ENCODE measurements at places on chromosomes 12 and 14.

- no peak for DNase-seq
Measured at GRCh38 chr12:8958066-8958465, 8.6 kb upstream of the M6PR start.

GRCh38 chr12:40312982-40313576 is 88.3 kb downstream of the LRRK2 start:
- DNase-seq, result no peak

DNA sequence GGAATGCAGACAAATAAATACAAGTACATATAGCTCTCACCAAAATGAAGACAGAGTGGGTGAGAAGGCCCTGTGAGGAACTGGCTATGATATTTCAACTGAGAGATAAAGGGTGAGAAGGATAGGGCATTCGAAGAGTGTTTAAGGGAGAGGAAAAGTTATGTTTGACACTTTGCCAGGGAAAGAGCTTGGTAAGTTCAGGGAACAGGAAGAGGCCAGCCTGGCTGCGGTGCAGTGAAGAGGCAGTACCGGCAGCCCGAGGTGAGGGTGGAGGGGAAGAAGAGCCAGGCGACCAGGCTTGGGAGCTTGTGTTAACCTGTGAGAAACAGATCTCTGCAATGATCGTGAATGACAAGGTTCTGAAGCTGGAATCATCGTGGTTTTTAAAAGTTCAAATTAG is 84.7 kb upstream of the RFX4 start:
- no peak for DNase-seq

- DNase-seq, result no peak
Measured at GRCh38 chr14:103686831-103687485, 28.3 kb downstream of the XRCC3 start.

DNA sequence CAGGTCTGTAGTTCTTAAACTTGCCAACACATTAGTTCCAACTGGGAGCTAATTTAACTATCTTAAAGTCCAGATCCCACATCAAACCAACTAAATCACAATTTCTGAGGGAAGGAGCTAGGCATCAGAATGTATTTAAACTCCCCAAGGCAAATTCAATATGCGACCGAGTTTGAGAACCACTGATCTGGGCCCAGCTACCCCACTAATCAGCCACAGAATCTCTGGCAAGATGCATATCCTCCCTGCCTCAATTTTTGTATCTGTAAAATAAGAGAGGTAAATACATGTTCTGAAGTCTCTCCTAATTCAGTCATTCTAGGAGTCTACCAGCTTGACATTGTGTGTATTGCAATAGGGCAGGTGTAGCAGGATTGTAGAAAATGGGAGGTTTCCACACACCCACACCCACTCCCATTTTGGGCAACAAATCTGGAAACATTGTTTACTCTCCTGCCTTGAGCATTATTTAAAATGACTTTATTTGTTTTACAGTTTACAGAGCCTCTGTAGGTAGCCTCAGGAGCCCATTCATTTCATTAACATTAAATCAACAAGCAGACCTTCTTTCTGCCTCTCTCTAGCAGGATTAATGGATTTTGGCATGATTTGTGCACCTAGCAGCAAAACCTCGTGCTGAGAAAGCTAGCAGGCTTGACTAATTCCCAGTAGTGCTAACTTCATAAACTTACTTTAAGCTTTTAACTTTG is 15.6 kb downstream of the LGR5 start:
- DNase-seq, result no peak
